ENCODE measurements at places on chromosomes 7 and 10.

GRCh38 chr7:116180302-116180701 lies 30.0 kb upstream of the TES start:
- DNase-seq, result no peak

DNA sequence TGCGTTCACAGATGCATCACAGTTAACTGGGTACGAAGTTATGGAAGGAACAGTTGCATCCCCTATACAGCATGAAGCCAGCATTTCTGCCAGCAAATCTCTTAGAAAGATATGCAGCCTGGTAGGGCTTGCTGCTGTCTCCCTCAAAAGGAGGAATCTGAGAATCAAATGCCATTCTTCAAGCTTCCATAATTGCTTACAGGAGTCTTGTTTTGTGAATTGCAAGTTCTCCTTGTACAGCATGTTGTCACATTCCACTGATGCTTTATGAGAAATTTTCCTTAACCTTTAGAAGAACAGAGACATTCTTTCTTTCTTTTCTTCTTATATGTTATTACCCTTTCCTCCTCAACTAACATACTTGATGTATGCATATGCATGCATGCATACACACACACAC lies 134.6 kb downstream of the CHRM2 start:
- no peak for DNase-seq

GRCh38 chr7:25844102-25844870 lies 307.7 kb upstream of the NFE2L3 start:
- no peak for DNase-seq

GRCh38 chr7:154907651-154908620 lies 95.0 kb downstream of the PAXIP1 start:
- DNase-seq, result no peak

DNA sequence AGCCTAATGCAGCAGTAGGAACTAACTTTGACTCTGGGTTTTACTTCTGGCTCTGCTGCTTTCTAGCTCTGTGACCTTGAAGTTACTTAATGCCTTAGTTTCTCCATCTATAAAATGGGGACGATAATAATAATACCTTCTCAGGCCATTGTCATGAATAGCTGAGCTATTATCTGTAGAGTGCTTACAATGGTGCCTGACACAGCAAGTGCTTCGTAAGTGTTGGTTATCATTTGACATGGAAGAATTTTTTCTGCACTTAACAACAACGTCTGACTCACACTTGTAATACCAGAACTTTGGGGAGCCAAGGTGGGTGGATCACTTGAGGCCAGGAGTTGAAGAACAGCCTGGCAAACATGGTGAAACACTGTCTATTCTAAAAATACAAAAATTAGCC lies 140.5 kb downstream of the ARL4A start:
- no peak for DNase-seq

GRCh38 chr7:116340943-116341907 lies 130.9 kb downstream of the TES start:
- DNase-seq, result no peak

All from NCI-H2029 treated with DMSO at 0.1 percent for 48 hours (cell line).